CD4-positive, alpha-beta T cell treated with Interleukin-2 at 100 ng/mL for 4 hours (primary cell): ENCODE measurements at places on chromosomes 3 and 15.
A peak's percentile ranks its signal among the peaks of the same experiment; 100 is the strongest.

GRCh38 chr3:195811756-195812155, at the start of gene MUC4:
TSS of gene MUC4 (minus strand) at chr3:195811929. CDS start at chr3:195811817, 112 bp downstream.
- DNase-seq, result no peak

- DNase-seq, result no peak
These were observed 39.3 kb downstream of the C2CD4B start for GRCh38 chr15:62125773-62126172.

DNA sequence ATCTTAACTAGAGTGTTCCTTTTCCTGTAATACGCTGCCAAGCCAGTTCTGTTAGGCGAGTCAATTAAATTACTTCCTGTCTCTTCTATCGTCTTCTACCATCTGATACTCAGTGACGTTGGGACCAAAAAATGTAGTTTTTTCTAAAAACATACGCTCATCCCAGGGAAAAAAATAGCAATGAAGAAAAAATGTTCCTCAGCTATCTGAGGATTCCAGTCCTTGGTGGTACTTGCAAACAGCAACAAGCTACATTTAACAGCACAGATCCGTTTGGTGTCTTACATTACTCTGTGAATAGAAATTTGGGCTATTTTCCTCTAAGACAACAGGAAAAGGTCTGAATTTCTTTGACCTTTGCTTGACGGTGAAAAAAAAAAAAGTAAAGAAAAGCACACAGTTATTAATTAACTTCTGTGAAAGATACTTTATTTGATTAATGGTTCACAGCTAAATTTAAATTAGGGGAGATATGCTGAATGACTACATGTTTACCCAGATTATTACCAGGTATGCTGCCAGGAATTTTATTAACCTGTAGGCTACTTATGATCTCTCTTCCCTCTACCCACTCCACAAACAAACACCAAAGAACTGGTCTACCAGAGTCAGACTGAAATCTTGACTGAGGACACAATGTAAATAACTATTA, 254.4 kb upstream of the ZPLD1 start:
- DNase-seq, result peak; percentile 6

- DNase-seq, result no peak
These were observed 523.7 kb upstream of the TGFBR2 start for GRCh38 chr3:30082652-30083051.

DNA sequence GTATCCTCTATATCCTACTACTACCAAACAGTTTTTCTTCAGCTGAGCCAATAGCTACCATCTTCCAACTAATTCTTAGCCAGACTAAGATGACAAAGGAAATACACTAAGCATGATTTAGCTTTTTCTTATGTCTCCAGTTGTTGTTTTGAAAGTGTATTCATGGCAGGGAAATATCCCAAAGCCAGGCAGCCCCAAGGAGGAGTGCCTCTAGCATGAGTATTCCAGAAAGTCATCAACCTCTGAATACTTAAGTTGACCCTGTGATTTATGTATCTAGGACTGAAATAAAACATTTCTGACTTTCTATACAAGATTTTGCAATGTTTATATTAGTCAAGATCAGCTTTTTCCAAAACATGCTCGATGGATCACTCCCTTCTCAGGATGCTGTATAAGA, 449.1 kb downstream of the IL5RA start:
- no peak for DNase-seq

- DNase-seq, result peak; percentile 39
These were observed 728 bp downstream of the CRTC3 start for GRCh38 chr15:90530250-90531051.

DNA sequence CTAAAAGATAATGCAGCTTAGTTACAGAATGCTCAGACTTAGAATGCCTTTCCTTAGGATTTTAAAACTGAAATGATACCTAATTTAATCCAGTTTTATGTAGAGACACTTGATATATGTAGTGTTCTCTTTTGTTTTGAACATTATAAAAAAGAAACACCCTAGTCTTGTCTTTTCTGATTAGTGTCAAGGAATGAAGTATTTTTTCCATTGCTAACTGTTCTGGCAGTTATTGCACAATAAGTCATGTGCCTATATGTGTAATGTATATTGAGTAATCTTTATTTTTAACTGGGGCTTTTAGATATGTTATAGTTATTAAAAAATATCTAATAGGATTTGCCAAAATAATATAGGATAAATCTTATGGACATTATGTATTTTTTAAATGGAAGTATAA, 4.5 kb downstream of the ARL8B start:
- DNase-seq, result no peak

DNA sequence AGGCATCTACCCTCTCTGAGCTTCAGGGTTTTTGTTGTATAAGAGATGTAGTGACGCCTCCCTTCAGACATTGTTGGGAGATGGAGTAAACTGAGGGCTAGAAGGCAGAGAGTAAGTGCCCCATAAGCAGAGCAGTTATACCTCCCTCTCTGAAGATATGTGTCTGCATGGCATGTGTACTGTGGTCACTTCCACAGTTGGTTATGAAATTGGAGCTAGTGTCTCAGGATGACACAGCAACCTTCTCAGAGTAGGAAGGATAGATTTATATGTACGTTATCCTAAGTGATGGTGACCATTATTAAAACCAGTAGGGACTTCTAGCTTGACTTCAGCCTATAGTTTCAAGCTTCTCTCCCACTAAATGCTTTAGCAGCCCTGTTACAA, 17.9 kb downstream of the PXK start:
- no peak for DNase-seq

DNA sequence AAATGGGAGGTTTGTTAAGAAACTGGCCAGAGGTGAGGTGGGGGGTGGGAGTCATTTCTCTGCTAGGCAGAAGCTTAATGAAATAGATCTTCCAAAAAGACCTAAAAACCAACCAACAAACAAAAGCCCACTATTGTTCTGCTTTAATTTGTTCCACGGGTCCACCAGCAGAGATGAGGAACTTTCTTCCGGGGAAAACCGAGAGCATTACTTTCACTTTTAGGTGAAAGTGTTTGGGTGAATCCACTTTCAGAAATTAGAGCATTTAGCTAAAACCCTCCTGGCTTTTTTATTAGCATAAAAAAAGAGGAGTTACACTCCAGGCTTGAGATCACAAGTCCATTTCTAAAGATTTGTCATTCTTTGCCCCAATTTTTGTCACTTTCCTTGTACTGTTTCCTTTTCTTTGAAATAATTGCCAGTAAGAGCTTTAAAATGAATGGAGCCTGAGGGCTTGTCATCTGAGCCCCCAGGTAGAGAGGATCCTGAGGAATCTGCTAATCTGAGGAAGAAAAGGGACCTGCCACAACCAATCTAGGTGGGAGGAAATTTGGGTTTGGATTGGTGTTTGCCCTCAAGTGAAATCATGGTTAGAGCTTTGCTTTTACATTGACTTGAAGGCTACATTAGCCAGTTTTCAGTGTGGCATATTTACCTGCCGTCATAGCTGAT, 667.6 kb downstream of the NAALADL2 start:
- no peak for DNase-seq

DNA sequence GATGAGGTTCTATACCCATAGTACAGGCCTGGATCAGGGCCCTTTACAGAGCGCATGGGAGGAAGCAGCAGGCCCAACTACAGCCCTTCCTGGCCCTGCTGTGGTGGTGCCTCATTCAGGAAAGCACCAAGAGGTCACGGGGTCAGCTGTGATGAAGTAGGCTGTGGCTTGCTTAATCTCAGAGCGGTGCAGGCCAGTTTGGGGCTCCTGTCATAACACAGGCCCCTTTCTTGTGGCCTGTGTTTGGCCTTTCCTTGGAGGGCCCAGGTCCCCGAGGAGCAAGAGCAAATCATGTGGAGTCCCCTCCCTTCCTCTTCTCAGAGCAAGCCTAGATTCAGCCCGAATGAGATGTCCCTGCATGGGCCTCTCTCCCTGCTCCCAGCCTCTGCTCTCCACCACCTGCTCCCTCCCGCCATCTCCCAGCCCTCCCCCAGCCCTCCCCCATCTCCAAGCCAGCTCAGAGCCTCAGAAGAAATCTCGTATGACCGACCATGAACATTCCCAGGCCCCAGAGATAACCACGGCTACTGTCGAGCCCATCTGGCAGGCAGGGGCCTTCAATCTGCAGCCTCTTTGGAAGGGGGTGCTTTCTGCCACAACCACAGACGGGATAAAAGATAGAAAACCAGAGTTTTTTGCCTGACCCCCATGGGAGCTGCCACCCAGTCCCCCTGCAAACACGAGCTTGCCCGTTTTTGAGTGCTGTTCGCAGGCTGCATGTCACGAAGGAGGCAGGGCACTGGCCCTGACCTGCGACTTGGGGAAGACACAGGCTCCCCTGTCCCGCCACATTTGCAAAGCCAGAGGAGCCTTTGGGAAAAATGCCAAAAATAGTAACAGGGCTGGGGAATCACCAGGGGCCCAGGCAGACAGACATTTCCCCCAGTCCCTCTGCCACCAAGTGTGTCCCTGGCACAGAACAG, 32.3 kb upstream of the DUSP7 start:
- DNase-seq, result no peak

DNA sequence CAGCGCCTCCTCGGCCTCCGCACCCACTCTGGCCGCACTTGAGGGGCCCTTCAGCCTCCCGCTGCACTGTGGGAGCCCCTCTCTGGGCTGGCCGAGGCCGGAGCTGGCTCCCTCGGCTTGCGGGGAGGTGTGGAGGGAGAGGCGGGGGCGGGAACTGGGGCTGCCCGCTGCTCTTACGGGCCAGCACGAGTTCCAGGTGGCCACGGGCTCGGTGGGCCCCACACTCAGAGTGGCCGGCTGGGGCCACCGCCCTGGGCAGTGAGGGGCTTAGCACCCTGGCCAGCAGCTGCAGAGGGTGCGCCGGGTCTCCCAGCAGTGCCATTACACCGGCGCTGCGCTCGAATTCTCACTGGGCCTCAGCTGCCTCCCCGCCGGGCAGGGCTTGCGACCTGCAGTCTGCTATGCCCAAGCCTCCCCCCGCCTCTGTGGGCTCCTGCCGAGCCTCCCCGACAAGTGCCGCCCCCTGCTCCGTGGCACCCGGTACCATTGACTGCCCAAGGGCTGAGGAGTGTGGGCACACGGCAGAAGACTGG, 167.1 kb upstream of the PLSCR5 start:
- no peak for DNase-seq

DNA sequence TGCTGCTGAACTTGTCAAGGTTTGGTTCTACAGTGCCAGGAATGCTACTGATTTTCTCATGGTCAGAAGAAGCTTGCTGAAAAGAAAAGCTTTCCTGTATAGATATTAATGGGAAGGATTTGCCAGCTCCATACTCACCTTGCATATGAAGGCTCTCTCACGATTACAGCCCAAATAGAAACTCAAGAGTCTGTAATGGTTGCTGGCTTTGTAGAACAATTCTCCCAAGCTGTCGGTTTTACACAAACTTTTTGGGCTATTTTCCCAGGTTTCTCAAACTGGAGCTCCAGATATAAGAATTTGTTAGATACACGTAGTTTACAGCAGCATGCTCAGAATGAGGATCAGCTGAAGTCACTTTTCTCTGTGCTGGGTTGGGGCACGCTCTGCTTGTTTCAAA, 30.1 kb upstream of the LRRC3B start:
- DNase-seq, result no peak

- no peak for DNase-seq
These were observed 316.8 kb downstream of the TUSC7 start for GRCh38 chr3:117026401-117026800.

- DNase-seq, result no peak
These were observed 140.0 kb downstream of the PDZRN3 start for GRCh38 chr3:73484656-73485248.
